ENCODE measurements at places on chromosomes 5 and 9. TPM values are rescaled to one million over a fixed set of nuclear protein-coding genes. Genes with fewer than 3 reads are reported as not detected.

ROR2 gene
- polyA plus RNA-seq = 16.4 TPM

PPP1R26 gene
- polyA plus RNA-seq = 36.0 TPM

CD74 gene
- polyA plus RNA-seq = 288 TPM

DNA sequence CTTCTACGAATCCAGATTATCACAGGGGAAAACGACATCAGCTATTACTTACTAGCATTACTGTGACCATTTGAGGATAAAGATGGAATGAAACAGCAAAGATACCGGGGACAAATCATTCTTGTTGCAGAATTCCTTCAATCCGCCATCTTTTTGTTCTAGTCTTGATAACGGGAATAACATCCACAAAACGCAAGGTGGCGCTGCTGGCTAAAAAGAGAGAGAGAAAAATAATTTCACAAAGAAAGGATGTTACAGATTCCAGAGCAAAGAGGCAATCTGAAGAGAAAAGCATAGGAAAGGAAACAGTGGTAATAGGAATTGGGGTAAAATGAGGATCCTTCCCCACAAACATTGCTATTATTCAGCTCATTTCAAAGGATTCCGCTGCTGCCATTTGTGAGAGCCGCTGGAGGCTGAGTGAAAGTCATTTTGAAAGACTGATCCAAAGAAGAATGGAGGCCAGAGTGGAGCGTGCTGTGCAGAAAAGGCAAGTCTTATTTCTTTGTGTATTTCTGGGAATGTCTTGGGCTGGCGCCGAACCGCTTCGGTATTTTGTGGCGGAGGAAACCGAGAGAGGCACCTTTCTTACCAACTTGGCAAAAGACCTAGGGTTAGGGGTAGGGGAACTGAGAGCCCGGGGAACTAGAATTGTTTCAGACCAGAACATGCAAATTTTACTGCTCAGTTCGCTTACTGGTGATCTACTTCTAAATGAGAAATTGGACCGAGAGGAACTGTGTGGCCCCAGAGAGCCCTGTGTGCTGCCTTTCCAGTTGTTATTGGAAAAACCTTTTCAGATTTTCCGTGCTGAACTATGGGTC is at the start of gene PCDHB7:
Gene PCDHB7, plus strand, starts transcription at position 264 of the 824 bp plus-strand sequence. Its CDS starts 192 bp downstream, at position 456.
- DNase-seq = peak; percentile 33

- no peak for DNase-seq
Observed at GRCh38 chr9:34456746-34457145, 1.6 kb downstream of the FAM219A start.

DNA sequence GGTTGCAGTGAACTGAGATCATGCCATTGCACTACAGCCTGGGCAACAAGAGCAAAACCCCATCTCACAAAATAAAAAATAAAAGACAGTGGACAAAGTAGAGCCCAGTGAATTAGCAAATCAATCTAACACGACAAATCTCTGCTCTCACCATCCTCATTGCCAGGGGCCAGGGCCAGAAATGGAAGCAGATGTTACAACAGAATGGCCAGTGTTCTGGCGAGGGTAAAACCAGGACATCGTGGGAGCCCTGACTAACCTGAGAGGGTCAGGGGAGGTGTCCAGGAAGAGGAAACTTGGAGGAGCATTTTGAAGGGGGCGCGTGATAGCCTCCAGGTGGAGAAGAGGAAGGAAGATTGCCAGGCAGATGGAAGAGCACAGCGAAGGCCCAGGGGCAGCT is 58.4 kb downstream of the NEURL1B start:
- no peak for DNase-seq

- DNase-seq = no peak
Observed at GRCh38 chr9:6758248-6758497, 400 bp downstream of the KDM4C start.

- no peak for DNase-seq
Observed at GRCh38 chr9:86500667-86501435, 146.6 kb upstream of the TUT7 start.

- DNase-seq = peak; percentile 76
Observed at GRCh38 chr9:76456202-76456926, 2.6 kb upstream of the GCNT1 start.
